ENCODE measurements at places on chromosomes 7 and 10.

DNA sequence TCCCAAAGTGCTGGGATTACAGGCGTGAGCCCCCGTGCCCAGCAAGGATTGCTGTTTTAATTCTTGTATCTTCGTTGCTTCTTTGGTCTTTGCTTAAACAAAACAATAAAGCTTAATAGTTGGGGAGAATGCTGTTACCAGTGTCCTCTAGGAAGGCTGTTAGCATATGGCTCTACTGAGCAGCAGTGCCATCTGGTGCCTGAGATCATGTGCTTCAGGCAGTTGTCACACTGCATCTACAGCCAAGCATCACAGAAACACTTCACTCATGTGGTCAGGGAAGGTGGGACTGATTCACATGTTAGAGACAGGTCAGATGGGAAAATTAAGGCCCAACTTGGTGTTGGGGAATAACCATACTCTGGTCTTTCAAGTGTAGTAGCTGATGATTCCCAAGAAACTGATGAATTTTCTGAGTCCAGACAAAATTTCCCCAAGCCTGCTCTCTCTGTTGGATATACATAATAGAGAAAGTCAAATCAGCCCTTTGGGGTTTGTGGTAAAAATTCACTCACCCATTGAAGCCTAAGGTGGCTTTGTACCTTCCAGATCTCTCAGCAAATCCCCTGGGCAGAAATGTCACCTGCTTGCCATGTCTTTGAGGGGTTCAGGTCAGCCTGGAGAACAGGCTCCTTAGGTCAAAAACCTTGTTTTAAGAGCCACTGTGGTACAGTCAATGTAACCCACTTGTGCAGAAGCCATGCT is 28.4 kb downstream of the UBE2D4 start:
- DNase-seq, result peak; percentile 12

DNA sequence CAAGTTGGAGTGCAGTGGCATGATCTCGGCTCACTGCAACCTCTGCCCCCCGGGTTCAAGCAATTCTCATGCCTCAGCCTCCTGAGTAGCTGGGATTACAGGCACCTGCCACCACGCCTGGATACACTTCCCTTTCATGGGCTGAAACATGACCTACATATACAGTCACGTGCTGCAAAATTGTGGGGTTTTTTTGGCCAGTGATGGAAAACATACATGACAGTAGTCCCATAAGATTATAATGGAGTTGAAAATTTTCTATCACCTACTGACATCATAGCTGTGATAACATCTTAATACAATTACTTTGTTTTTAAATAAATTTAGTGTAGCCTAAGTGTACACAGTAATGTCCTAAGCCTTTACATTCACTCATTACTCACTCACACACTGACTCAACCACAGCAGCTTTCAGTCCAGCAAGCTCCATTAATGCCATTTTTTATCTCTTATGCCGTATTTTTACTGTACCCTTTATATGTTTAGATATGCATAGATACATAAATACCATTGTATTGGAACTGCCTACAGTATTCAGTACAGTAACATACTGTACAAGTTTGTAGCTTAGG is 79.9 kb upstream of the TMEM196 start:
- DNase-seq, result no peak

DNA sequence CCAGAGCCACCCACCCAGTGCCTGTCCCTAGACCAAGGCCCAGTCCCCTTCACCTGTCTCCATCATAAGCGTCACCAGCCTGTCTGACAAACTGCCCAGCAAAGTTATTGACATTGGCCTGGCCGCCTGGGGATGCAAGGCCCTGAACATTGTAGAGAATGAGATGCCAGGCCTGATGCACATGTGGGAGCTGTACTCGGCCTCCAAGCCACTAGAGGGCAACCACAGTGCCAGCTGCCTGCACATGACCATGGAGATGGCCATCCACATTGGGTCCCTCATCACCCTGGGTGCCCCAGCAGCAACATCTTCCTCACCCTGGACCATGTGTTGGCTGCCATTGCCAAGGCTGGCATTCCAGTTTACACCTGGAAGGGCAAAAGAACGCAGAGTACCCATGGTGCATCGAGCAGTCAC is 63.7 kb upstream of the ANTXRL start:
- DNase-seq, result no peak

GRCh38 chr10:69897432-69897831 is 95.7 kb downstream of the COL13A1 start:
- no peak for DNase-seq

GRCh38 chr7:66800591-66800990 is 60.1 kb downstream of the RABGEF1 start:
- no peak for DNase-seq

DNA sequence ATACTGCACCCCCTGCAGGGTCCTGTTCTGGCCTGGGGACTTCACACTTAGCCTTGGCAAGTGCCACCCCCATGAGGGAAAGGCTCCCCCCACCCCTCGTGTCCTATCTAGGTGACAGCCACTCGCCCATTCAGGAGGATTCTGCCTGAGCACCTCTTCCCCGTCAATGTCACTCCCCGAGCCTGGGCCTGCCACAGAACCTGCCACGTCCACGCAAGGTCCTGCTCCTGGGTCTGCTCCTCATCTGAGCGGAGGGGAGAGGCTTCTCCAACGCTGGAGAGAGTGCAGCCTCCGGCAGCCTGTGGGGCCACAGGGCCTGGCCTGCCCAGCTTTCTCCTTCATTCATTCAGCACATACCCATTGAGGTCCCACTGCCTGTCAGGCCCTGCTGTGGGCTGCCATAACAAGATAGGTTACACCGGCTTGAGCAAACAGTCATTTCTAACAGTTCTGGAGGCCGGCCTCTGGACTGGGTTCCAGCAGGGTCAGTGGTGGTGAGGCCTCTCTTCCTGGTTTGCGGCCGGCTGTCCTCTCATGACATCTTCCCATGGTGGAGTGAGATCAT is 92.0 kb upstream of the RET start:
- no peak for DNase-seq

- DNase-seq, result no peak
Measured at GRCh38 chr10:133143200-133143533, 16.9 kb upstream of the KNDC1 start.

Data from NCI-H226 (cell line).